Umbilical cord (tissue), 2 donors: ENCODE measurements at places on chromosomes 12 and 14. TPM values are rescaled to one million over a fixed set of nuclear protein-coding genes. Genes with fewer than 3 reads are reported as not detected.

ZNF641 gene
- total RNA-seq = 61.4 TPM

SLC16A7 gene
- 41.2 TPM for total RNA-seq

SLC4A8 gene
- total RNA-seq = 2.6 TPM

TRHDE gene
- total RNA-seq = 94.6 TPM

SMCO2 gene
- total RNA-seq = 14.2 TPM

STAC3 gene
- total RNA-seq = not detected

NINJ2 gene
- 1.4 TPM for total RNA-seq

STAT2 gene
- total RNA-seq = 122 TPM
